Spleen (tissue), 13 donors: ENCODE measurements at places on chromosomes 2 and 18. TPM values are rescaled to one million over a fixed set of nuclear protein-coding genes. Genes with fewer than 3 reads are reported as not detected.

DNA sequence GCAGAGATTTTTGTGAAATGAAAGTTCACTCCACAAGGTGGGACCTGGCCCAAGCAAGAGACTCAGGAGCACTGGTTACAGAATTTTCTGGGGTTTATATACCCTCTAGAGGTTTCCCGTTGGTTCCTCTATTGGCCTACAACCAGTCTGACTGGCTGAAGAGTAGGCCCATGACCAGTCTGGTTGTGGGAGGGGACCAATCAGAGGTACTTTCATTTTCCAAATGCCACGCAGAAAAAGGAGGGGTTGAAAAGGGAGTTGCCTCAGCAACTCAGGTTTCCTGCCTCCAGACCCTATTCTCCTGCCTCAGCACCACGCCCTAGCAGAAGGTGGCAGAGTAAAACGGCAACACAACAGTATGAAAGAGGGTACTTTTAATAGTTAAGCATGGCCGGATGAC, 98.4 kb downstream of the COLEC12 start:
- no peaks in the 10 kb centered on the region for H3K4me1 ChIP-seq
- DNase-seq = no peak
- H3K27ac ChIP-seq = no peak overlapping the region

DNA sequence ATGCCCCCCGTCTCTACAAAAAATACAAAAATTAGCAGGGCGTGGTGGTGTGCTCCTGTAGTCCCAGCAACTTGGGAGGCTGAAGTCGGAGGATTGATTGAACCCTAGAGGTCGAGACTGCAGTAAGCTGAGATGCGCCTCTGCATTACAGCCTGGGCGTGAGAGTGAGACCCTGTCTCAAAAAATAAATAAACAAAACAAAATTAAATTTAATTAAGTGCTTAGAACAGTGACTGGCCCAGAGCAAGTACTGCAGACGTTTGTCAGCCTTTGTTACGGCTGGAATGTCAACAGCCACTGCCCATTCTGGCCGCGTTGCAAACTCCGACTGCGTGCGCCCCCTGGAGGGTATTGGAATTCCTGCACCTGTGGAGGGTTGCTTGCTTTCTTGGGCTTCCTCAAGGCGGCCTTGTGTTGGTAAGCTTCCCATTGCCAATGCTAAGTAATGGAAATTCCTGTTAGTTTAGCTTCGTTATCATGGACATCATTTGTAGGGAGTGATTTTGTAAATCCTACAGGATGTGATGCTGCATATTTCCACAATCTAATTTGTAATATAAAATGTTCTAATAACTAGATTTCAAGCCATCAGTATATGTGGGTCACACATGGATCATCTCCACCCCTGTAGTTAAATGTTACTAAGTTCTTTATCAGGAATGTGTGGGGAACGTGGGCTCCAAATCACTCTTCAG, 15.9 kb upstream of the ATP6V1B1 start:
- no peak overlapping the region for H3K4me3 ChIP-seq
- H3K27ac ChIP-seq = no peak overlapping the region
- DNase-seq = peak; percentile 88
- H3K4me1 ChIP-seq = no peaks in the 10 kb centered on the region
- peaks cover 29% of the 10 kb centered on the region for H3K27me3 ChIP-seq
- H3K36me3 ChIP-seq = no peaks in the 10 kb centered on the region

GRCh38 chr2:68362069-68362468, 3.0 kb upstream of the PLEK start:
- peak overlapping the region; percentile 8 for H3K4me3 ChIP-seq
- H3K36me3 ChIP-seq = no peaks in the 10 kb centered on the region
- H3K4me1 ChIP-seq = peaks cover 19% of the 10 kb centered on the region
- peak overlapping the region; percentile 94 for H3K27ac ChIP-seq
- DNase-seq = peak; percentile 94

DNA sequence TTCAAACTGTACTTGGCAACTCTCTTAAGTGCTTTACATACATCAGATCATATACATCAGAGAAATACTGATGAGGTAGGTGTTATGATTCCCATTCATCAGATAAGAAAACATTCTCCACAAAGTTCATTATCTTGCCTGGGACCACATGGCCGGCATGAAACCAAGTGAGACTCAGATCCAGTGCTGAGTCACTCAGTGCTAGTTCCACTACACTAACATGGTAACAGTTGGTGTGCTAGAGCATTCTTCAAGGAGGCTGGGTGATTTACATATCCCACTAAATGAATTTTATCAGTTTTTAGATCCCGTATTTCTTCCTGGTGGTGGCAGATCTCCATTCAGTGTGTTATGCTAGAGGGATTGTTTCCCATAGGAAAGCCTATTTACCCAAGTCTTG, 772.0 kb downstream of the CNTNAP5 start:
- H3K4me3 ChIP-seq = no peak overlapping the region
- no peak for DNase-seq
- H3K27ac ChIP-seq = no peak overlapping the region

The CD8B gene
- polyA plus RNA-seq = 5.0 TPM

- no peak for DNase-seq
- H3K36me3 ChIP-seq = no peaks in the 10 kb centered on the region
- H3K4me1 ChIP-seq = no peaks in the 10 kb centered on the region
- no peak overlapping the region for H3K4me3 ChIP-seq
- H3K27me3 ChIP-seq = no peaks in the 10 kb centered on the region
Observed at GRCh38 chr18:28691496-28691840, 514.5 kb upstream of the CDH2 start.

DNA sequence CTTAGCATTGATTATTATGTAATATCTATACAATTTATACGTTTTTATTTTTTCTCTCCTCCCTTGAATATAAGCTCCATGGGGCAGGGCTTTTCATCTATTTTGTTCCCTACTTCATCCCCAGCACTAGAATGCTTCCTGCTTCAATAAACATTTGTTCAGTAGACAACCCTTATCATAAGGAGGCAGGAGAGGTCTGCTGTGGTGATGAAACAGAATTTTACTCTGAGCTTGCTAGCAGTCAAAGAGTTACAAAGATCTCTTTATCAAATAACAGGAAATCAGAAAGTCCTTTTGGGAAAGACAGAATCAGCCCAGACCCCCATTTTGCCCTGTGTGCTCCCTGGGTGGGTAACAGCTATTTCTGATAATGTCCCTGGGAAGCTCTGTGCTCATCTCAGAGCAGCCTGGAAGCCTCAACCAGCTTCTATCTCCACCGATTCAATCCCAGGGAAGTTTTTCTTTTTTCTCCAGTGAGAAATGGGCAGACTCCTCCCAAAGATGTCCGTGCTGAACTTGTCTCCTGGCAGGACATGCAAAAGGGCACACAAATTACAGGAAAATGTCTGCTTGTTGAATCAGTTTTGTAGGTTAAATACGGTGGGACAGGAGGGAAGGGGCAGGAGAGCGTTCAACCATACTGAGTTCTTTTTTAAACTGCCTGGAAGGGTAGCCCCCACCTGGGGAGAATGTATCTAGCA, 84.7 kb upstream of the PKDCC start:
- H3K4me1 ChIP-seq = no peaks in the 10 kb centered on the region
- H3K27me3 ChIP-seq = no peaks in the 10 kb centered on the region
- peak overlapping the region; percentile 47 for H3K27ac ChIP-seq
- H3K36me3 ChIP-seq = no peaks in the 10 kb centered on the region
- H3K4me3 ChIP-seq = no peak overlapping the region
- DNase-seq = no peak

DNA sequence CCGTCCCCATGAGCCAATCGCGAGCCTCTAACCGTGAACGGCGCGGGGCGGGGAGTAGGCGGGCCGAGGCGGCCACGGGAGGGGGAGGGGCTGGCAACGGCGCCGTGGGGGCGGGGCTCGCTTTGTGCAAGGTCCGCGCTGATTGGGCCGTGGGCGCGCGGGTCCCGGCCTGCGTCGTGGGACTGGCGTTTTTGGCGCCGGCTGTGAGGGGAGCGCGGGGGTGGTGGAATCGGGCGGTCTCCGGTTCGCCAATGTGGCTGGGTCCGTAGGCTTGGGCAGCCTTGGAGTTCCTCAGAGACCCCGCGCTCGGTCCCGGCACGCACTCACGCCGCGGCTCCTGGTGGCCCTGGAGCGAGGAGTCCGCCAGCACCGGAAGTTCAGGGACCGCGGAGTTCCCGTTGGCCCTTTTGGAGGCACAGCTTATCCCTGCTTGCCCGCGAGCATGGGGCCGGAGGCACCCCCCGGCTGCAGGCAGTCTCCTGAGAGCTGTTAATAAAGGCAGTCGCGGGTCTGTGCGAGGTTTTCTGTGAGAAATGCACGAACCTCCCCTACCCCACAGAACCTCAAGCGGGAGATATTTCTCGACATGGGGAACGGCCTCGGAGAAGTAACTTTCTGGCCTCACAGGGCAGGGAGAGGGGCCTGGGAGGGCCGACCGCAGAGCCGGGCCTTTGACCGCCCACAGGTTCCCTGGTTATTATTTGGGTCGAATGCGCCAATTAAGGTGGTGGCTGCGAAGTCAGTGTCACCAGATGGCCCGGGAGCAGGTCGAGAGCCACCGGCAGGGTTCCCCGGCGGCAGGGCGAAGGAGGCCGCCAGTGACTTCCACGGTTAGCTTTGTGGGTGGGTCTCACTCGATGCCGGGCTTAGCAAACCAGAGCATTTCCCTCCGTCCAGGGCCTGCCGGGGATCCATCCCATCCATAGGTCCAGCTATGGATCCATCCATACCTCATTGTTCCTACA, 574 bp upstream of the NCL start:
- peak overlapping the region; percentile 99 for H3K27ac ChIP-seq
- H3K4me1 ChIP-seq = peaks cover 59% of the 10 kb centered on the region
- H3K27me3 ChIP-seq = no peaks in the 10 kb centered on the region
- peaks cover 32% of the 10 kb centered on the region for H3K36me3 ChIP-seq
- H3K4me3 ChIP-seq = peak overlapping the region; percentile 98
- DNase-seq = peak; percentile 98

The UGT1A6 gene
- polyA plus RNA-seq = not detected

GRCh38 chr2:96092951-96093350, 23.4 kb downstream of the ADRA2B start:
- DNase-seq = peak; percentile 37
- no peak overlapping the region for H3K4me3 ChIP-seq
- H3K36me3 ChIP-seq = no peaks in the 10 kb centered on the region
- H3K4me1 ChIP-seq = peaks cover 31% of the 10 kb centered on the region

DNA sequence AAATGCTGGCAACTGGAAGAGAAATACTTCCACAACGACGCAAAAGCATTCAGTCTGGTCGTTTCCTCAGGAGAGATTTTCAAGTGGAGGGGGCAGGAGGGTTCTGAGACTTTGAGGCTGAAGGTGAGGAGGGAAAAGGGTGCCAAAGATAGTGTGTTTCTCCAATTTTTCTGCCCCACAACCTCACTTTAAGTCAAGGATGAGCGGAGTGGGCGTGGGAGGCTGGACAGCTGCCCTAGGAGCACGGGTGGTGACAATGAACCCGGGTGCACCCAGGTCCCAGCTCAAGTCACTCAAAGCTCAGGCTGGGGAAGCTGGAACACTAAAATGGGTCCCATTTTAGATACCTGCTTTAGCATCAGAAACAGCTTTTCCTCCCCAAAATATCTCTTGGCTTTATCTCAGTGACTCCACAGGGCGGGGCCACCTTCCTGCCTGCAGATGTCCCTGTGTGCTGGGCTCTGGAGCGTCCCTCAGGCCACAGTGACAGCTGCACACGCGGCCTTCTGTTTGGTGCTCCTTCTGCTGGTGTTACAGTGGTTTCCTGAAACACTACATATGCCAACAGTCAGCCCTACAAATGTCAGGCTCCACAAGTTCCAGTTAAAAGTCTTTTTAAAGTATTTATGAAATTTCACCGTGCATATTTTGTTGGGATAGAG, 1.4 kb upstream of the MBP start:
- H3K27me3 ChIP-seq = no peaks in the 10 kb centered on the region
- no peaks in the 10 kb centered on the region for H3K36me3 ChIP-seq
- H3K4me3 ChIP-seq = no peak overlapping the region
- peaks cover 32% of the 10 kb centered on the region for H3K4me1 ChIP-seq
- H3K27ac ChIP-seq = peak overlapping the region; percentile 97

- no peak for DNase-seq
- no peak overlapping the region for H3K27ac ChIP-seq
- H3K27me3 ChIP-seq = no peaks in the 10 kb centered on the region
- peaks cover under 1% of the 10 kb centered on the region for H3K4me1 ChIP-seq
Observed at GRCh38 chr18:74351354-74351753, 35.7 kb downstream of the C18orf63 start.

DNA sequence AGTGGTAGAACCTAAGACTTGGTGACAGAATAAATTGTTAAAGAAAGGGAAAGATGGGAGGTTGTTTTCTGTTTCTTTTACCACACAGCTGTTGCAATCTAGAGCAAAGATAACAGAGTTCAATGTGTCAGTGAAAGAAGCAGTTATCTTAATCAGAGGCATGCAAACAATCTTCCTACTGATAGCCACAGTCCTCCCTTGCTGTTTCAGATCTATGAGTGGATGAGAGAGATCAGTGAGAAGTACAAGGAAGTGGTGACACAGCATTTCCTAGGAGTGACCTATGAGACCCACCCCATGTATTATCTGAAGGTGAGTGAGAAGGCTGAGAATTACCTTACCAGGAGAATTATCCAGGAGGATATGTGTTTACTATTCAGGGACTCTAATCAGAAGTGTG, 15.9 kb downstream of the CPO start:
- no peak overlapping the region for H3K4me3 ChIP-seq
- no peaks in the 10 kb centered on the region for H3K27me3 ChIP-seq
- no peaks in the 10 kb centered on the region for H3K36me3 ChIP-seq
- DNase-seq = no peak
- H3K4me1 ChIP-seq = no peaks in the 10 kb centered on the region

The GPR155 gene
- polyA plus RNA-seq = 1.4 TPM

GRCh38 chr2:69242651-69243051, 144.4 kb downstream of the GFPT1 start:
- H3K27ac ChIP-seq = no peak overlapping the region
- no peaks in the 10 kb centered on the region for H3K36me3 ChIP-seq
- H3K4me3 ChIP-seq = no peak overlapping the region
- H3K4me1 ChIP-seq = no peaks in the 10 kb centered on the region
- no peak for DNase-seq

- peak overlapping the region; percentile 25 for H3K4me3 ChIP-seq
- H3K27ac ChIP-seq = no peak overlapping the region
Observed at GRCh38 chr2:156321243-156321904, 11.1 kb downstream of the NR4A2 start.

- DNase-seq = no peak
- no peak overlapping the region for H3K27ac ChIP-seq
- H3K36me3 ChIP-seq = no peaks in the 10 kb centered on the region
- H3K4me1 ChIP-seq = no peaks in the 10 kb centered on the region
Observed at GRCh38 chr18:23059541-23060465, 75.5 kb upstream of the CABLES1 start.

DNA sequence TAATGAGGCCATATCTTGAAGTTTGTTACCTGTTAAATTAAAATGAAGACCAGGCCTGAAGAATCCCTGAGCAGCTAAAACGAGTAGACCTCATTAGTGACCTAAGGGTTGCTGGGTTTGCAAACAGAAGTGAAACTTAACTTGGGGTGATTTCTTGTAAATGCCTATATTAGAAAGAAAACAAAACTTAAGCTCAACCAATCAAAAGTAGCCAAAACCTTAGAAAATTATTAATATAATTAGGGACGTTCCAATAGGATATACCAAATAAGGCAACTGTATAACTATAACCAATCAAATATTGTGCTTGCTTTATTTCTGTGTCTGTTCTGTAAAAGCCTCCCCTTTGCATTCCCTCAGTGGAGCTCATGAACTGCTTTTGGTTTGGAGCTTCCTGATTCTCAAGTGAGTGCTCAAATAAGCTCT, 137.9 kb upstream of the VRK2 start:
- no peak for DNase-seq
- no peaks in the 10 kb centered on the region for H3K36me3 ChIP-seq
- H3K4me1 ChIP-seq = peaks cover 18% of the 10 kb centered on the region
- no peaks in the 10 kb centered on the region for H3K27me3 ChIP-seq

The DCC gene
- polyA plus RNA-seq = 0.13 TPM
